ENCODE measurements at places on chromosomes 2 and 18. TPM values are rescaled to one million over a fixed set of nuclear protein-coding genes. Genes with fewer than 3 reads are reported as not detected.

The ANTXR1 gene
- total RNA-seq = not detected

The IRS1 gene
- total RNA-seq = 2.0 TPM

The TMEM131 gene
- total RNA-seq = 23.1 TPM

The XPO1 gene
- 198 TPM for total RNA-seq

The B3GNT7 gene
- total RNA-seq = not detected

The ARHGAP25 gene
- total RNA-seq = 79.8 TPM

The FBXO41 gene
- 15.2 TPM for total RNA-seq

- H3K4me1 ChIP-seq = no peaks in the 10 kb centered on the region
- H3K36me3 ChIP-seq = peaks cover 4% of the 10 kb centered on the region
- DNase-seq = no peak
- peaks cover 1% of the 10 kb centered on the region for H3K27me3 ChIP-seq
- H3K4me3 ChIP-seq = no peak overlapping the region
- H3K27ac ChIP-seq = no peak overlapping the region
Measured at GRCh38 chr2:8177566-8177965, 504.3 kb upstream of the ID2 start.

DNA sequence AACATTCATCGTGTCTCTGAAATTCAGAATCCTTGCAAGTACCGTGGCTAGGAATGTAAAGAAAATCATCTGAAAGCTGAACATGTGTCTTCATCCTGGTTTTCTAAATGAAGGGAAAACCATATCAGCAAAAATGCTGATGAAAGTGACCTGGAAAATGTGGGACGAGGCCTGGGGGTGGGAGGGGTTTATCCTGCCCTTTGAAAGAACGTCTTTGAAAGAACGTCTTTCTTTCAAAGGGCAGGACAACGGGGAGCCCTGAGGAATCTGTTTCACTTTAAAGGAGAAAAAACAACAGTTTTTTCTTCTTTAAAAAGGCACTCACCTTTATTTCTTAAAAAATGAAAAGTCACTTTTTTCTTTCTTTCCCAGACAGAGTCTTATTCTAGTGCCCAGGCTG, 185.2 kb downstream of the ALPK2 start:
- H3K27me3 ChIP-seq = peaks cover 2% of the 10 kb centered on the region
- peaks cover 7% of the 10 kb centered on the region for H3K4me1 ChIP-seq
- no peak for DNase-seq
- no peak overlapping the region for H3K4me3 ChIP-seq
- no peak overlapping the region for H3K27ac ChIP-seq
- no peaks in the 10 kb centered on the region for H3K36me3 ChIP-seq

- H3K4me3 ChIP-seq = no peak overlapping the region
- DNase-seq = no peak
- H3K27ac ChIP-seq = no peak overlapping the region
Measured at GRCh38 chr2:181679544-181679979, 755 bp downstream of the NEUROD1 start.

DNA sequence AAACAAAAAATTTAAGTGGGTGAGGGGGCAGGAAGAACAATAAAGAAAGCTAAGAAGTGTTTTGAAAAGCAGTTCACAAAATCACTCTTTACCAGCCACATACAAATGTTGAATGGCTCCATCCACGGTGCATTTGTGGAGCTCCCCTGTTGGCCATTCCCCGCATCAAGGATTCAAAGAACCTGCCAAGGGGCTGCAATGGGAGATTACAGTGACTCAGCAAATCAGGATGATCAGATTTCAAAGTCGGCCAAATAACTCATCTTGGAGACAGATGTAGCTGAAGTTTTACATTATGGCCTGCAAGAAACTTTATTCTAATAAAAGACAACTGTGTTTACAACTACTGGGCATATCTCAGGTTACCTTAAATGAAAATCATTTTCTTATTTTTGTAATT, 26.9 kb downstream of the COL4A3 start:
- H3K36me3 ChIP-seq = no peaks in the 10 kb centered on the region
- no peak overlapping the region for H3K4me3 ChIP-seq
- no peak overlapping the region for H3K27ac ChIP-seq
- H3K4me1 ChIP-seq = no peaks in the 10 kb centered on the region
- DNase-seq = no peak
- peaks cover 15% of the 10 kb centered on the region for H3K27me3 ChIP-seq

DNA sequence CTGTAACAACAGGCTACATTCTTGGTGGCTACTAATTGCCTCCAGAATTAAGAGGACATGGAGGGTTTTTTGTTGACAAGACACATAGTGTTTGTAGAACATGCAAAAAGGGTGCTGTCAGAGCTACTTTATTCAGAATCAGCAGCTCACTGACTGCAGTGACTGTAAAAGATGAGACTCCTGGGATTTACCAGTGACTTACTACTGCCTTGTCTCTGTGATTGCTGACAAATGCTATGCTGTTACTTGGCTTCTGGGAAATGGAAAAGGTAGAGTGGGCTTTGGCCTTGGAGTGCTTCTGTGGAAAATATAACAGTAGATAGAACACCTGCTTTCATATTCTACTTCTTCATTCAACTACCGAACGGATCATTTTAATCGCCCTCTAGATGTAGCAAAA, 47.8 kb downstream of the GREB1L start:
- no peaks in the 10 kb centered on the region for H3K36me3 ChIP-seq
- DNase-seq = no peak
- H3K27me3 ChIP-seq = peaks cover 3% of the 10 kb centered on the region
- H3K4me3 ChIP-seq = no peak overlapping the region
- H3K4me1 ChIP-seq = no peaks in the 10 kb centered on the region

DNA sequence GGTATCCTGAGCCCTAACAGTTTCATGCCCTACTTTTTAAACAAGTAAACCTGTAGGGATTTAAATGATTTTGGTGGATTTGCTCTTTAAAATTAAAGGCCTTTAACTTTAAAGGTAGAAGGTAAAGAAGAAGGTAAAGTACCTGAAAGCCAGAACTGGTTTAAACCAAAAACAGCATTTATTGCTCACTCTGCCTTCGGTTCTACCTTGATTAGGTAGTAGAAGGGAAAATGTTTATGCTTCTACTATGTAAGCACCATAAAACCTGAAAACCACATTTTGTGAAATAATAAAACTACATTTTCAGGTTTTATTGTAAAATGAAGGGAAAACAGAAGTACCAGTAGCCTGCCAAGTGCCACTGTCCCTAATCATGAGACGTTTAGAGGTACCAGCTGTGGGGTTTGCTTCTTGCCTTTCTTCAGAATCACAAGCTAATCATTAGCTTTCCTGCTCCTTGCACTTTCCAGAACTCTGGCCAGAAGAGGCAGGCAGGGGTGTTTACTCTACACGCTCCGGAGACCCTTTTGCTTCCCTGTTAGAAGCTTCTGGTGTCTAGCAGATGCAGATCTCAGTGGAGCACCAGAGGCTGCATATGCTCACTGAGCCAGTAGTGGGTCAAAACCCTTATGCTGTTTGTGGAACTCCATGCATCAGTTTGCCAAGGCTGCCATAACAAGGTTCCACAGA, 33.3 kb downstream of the RPIA start:
- H3K27me3 ChIP-seq = no peaks in the 10 kb centered on the region
- H3K27ac ChIP-seq = no peak overlapping the region
- no peak overlapping the region for H3K4me3 ChIP-seq
- H3K4me1 ChIP-seq = peaks cover 5% of the 10 kb centered on the region

DNA sequence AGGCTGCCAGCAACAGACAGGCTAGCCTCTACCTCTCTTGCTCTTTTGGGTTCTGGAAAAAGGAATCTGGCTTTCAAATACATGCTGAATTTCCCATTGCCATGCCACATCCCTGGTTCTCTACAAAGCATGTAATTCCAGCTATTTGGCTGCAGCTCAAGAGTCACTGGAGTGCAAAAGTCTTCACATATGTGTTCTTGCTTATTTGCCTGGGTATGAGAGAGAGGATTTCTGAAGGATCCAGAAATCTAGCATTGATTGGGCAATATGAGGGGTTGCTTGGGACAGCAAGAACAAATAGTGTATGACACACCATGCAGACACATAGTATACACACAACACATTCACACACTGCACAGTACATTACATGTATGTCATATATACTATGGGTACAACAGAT, 30.7 kb upstream of the LGALSL start:
- H3K27me3 ChIP-seq = no peaks in the 10 kb centered on the region
- no peak overlapping the region for H3K27ac ChIP-seq
- no peak for DNase-seq
- H3K36me3 ChIP-seq = no peaks in the 10 kb centered on the region

DNA sequence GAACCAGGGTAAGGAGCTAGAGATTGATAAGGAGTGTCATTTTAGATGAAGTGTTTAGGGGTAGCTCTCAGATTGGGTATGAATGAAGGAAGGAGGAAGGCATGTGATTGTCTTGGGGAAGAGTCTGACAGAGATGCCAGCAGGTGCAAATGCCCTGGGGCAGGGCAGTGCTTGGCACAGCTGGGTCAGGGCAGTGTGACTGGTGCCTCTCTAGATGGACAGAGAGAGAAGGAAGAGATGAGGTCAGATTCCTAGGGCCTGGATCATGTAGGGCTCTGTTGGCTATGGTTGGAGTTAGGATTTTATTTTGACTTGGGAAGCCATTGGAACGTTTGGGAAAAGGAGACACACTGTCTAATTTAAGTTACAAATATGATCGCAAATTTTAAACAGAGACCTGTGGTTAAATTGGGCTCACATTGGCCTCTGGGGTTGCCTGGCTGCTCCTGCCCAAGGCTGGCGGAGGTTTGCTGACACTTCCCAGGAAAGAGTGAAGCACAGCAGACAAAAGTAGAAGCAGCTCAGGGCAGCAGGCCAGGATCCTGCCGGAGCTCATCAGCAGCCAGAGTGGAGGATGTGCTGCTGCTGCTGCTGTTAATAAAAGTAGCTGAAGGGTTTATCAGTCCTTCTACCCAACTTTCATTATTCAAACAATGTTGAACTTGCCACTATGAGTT, 32.7 kb upstream of the FHL2 start:
- peaks cover 8% of the 10 kb centered on the region for H3K27me3 ChIP-seq
- no peaks in the 10 kb centered on the region for H3K36me3 ChIP-seq
- DNase-seq = no peak
- H3K4me1 ChIP-seq = peaks cover 11% of the 10 kb centered on the region
- H3K4me3 ChIP-seq = no peak overlapping the region
- H3K27ac ChIP-seq = no peak overlapping the region

DNA sequence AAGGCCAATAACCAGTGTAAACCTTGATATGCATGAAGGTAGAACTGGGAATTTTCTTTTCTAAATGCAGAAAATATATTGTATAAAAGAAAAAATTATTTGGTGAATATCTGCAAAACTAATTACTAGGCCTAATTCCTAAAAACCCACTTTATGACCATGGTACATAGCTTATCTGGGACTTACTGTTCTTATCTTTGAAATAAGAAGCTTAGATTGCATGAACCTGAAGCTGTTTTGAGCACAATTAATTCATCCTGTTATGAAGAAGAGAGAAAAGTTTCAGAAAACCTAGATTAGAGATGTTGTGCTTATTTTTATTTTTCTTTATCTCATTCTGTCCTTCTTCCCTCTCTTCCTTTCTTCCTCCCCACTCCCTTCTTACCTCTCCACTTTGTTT, 235.0 kb downstream of the GULP1 start:
- H3K4me3 ChIP-seq = no peak overlapping the region
- H3K27ac ChIP-seq = no peak overlapping the region
- DNase-seq = no peak
- no peaks in the 10 kb centered on the region for H3K4me1 ChIP-seq
- H3K27me3 ChIP-seq = no peaks in the 10 kb centered on the region

- no peak overlapping the region for H3K4me3 ChIP-seq
- no peak for DNase-seq
- H3K36me3 ChIP-seq = no peaks in the 10 kb centered on the region
- no peaks in the 10 kb centered on the region for H3K4me1 ChIP-seq
- H3K27me3 ChIP-seq = no peaks in the 10 kb centered on the region
- H3K27ac ChIP-seq = no peak overlapping the region
Measured at GRCh38 chr18:27967913-27968824, 208.8 kb downstream of the CDH2 start.
